CD4-positive, alpha-beta T cell treated with Interferon gamma for 1 hour (primary cell): ENCODE measurements at places on chromosomes 6 and 20.

- peak; percentile 10 for DNase-seq
Measured at GRCh38 chr20:23050076-23050838, 785 bp upstream of the THBD start.

DNA sequence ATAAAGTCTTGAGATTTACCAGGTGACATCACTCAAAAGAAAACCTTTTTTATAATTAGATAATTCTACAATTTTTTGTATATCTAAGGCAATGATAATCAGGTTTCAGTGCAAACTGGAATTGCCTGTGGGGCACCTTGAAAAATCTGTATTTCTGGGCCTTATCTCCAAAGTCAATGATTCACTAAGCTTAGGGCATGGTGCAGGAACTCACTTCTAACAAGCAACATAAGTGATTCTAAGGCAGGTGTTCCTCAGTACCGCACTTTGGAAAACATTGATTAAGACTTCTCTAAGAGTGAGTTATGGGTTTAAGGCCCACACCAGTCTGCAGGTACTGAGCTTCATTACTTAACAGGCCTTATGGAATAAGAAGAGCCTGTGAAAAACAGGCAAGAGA is 115.3 kb downstream of the COL12A1 start:
- DNase-seq = no peak

- DNase-seq = no peak
Measured at GRCh38 chr6:129133770-129134192, 250.8 kb downstream of the LAMA2 start.

GRCh38 chr20:54366669-54367344 is 108.6 kb upstream of the DOK5 start:
- no peak for DNase-seq

DNA sequence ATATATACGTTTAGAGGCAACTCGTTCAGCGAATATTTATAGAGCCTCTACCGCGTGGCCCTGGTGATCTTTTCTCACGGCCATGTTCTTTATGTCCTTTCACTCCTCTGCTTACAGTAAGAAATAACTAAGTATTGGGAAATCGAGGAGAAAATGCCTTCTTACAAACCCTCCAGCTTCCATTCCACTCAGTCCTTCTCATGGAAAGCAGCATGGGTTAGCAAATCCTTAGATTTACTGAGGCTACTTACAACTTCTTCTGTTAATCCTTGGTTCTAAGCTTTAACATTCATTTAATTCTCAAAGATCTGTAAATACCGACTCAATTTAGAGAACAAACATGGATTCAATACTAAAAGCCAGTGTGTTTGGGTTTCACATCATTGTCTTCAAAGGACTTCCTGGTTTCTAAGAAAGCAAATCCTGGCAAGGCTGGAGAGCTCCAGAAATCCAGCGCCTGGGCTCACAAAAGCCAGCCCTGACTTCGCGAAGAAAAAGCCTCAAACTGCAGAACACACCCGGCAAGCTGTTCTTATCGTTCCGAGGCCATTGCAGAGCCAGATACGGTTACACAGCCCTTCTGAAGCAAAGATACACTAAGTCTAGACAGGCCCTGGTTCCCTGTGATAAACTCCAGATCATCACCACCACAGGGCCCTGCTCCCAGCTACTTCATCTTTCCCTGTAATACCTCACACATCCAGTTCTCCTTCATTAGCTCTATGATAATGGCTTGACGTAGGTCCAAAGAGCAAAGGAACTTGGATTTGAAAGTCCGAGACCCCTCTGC is 19.2 kb downstream of the AGPAT4 start:
- DNase-seq = no peak

DNA sequence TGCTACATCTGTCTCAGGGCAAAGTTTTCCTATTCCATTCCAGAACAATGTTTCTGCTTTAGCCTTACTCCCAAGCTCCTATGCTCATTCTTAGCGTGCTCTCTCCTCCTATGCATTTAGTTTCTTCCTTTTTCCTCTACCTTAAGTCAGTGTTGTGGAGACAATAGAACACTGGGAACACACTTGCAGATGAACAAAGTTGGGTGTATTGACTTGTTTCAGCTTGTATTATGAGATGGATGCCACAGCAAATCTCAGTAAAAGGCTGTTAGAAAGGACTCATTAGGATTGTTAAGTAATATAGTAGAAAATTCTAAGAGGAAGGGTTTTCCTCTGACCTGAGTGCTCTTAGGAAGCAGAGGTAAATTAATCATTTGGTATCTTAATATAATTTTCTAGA is 48.4 kb downstream of the BMP5 start:
- no peak for DNase-seq

- no peak for DNase-seq
Measured at GRCh38 chr6:18352001-18352400, 35.1 kb upstream of the RNF144B start.

DNA sequence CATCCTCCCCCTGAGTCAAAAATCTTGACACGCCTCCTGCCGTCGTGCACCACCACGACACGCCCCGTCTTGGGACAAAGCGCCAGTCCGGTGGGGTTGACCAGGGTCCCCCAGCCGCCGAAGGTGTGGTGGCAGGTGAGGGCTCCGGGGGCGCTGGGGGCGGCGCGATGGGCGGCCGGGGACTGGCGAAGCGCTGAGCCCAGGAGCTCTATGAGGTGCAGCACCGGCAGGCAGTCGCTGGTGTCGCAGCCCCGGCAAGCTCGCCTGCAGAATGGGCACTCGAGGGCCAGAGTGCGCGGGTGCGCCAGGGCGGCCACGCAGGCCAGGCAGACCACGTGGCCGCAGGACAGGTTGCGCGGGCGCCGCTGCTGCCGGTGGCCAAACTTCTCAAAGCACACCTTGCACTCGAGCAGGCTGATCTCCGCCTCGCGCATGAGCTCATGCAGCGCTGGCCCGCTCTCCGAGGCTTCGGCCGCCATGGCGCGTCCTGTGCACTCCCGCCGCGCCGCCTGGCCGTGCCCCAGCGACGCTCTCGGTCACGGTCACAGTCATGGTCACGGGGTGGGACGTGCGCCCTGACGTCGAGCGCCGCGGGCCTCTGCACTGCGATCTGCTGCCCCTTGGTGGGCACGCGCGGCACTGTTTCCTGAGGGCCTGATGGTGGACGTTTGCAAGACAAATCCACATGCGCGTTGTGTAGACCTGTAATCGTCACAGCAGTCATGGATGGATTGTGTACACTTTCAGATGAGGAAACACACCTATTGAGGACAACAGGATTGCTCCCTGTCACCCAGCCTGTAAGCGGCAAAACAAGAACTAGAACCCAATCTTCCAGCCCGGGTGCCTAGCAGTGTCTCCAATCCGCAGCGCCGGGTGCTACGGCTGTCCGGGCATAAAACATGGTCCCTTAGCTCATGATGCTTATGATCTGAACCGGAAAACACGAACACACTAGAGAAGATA is at the start of gene NHLRC1:
Gene NHLRC1 (minus strand): TSS at position 550 of the 966 bp plus-strand sequence. CDS start 71 bp downstream, at position 479.
- peak; percentile 79 for DNase-seq

DNA sequence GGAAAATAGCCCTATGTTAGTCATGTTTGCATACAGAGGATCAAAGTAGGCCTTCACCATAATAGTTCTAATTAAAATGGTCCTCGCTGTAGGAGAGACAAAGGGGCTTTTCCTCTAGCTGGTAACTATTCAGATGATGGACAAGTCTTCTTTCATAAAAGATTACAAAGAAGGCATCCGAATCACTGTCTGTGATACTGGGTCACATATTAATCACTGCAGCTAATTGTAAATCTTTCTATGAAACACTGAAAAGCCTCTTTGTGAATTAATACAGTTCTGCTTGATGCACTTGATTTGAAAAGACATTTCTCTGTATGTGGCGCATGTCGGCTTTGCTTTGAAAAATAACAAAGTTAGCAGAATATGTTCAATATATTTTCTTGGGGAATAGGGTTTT is 520.8 kb downstream of the KIF16B start:
- no peak for DNase-seq

GRCh38 chr6:8731874-8732273 is 296.5 kb upstream of the SLC35B3 start:
- DNase-seq = no peak

DNA sequence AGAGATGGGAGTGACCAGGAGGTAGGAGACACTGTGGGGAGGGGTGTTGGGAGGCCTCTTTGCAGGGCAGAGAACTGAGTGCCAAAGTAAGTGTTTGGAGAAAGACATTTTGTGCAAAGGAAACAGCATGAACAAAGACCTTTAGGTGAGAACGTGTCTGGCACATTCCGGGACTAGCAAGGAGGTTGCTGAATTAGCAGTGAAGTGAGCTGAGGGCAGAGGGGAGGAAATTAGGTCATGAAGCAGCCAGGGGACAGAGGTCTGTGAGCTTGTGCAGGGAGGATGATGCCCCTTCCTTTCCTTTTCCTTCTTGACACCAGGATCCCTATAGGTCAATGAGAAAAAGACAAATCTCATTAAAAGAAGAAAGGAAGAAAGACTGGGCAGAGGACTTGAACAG is 21.4 kb upstream of the AHCY start:
- no peak for DNase-seq

DNA sequence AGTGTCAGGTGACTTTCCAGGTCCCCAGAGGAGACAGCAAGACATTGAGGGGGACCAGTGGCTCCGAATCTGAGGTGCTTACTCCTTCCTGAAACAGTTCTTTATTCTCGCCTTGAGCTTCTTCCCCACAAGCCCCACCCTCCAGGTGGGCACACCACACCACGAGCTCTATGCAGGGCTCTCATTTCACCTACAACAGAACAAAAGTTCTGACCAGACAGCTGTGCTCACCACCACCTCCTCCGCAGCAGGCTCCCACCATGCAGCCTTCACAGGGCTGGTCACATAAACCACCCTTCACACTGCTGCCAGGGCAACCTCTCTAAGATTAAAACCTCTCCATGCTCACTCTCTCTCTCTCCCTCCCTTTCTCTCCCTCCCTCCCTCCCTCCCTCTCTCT is 384.5 kb upstream of the ARID1B start:
- no peak for DNase-seq

DNA sequence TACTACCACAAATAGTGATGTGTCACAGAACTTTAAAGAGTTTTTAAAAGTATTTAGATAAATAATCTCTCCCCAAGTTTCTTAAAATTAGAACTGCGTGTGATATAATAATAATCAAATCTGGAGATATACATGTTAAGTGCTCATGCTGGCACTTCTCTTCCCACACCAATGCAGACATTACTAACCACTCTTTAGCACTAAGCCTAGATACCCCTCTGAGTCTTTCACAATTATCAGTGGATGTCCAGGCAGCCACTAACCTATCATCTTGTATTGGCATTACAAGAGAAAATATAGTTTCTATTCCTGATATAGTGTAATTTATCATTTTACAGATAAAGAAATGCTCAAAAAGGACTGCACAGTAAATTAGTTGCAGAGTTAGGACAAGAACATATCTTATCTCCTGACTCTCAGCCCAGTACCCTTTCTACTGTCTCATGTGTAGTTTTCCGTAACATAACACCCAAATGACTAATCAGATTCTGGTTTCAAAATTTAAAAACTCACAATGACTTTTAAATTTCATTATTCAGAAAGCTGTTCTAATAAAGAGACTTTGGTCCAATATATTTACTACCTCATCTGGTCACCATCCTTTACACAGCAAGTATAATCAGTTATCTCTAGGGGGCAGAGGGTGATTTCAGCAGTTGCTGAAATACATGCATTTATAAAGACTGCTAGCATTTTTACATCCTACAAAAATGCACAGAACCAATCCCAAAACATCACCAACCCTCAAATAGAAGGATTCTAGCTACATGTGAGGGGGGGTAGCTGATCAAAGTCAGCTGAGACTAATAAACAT is 215.5 kb upstream of the MCHR2 start:
- no peak for DNase-seq

GRCh38 chr6:37262446-37263026 is 4.6 kb upstream of the TMEM217 start:
- DNase-seq = no peak

DNA sequence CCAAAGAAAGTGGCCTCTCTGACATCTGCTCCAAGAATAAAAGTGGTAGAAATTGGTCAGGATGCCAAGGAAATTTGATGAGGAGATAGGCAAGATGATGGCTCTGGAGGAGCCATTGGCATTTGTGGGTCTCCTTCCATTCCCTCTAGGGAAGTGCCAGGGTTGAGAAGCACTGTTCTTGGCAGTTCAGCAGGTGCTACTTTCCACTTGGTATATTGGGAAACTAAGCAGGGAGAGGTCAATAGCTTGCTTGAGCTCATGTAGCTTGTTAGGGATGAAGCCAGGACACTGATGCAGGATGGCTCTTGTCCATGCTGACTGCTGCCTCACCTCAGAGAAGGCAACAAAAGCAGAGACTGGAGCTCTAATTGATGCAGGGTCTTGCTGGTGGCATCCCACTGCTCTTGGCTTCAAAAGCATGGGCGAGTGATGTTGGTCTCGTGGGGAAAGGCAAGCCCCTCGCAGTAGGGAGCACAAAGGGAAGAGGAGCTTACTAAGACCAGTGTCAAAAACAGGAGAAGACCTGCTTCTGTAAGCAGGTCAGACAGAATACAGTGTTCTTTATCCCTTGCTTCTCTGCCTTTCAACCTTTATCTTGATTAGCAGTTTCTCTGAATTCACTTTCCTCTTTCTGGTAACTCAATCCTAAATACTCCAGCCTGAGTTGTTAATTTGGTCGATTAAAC is 73.1 kb upstream of the RIPOR2 start:
- no peak for DNase-seq

GRCh38 chr6:106105493-106105892 is 19.4 kb downstream of the PRDM1 start:
- no peak for DNase-seq

DNA sequence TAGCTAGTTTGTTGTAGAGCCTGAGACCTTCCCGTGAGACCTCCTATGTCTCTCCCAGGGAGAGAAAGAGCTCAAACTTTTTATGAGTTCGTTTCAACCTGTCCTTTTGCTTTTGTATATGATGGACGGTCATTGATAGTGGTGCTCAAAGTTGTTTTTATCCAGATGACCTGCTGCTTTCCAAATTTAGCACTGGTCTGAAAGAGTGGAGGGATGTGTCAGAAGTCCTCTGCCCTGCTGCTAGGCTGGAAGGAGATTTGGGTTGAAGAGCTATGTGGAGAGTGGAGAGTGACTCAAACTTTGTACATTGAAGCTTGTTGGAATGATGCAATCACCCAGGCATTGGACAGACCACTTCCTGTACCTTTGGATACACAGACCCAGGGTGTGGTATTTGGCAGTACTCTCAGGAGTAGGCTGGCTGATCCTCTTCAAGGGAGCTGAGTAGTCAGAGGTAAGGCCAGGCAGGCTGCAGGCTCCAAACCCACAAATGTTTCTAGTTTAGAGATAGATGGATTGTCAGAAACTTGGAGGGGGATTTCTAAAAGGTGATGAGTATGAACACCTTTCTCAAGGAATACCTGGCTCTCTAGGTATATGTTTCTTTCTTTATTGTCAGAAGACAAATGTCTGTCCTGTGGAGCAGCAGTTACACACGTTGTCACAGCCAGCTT is 49.4 kb upstream of the RREB1 start:
- DNase-seq = no peak

- DNase-seq = no peak
Measured at GRCh38 chr6:100553243-100553642, 88.5 kb upstream of the SIM1 start.
